ENCODE measurements at places on chromosomes 2 and 18. TPM values are rescaled to one million over a fixed set of nuclear protein-coding genes. Genes with fewer than 3 reads are reported as not detected.

PSMA8 gene
- total RNA-seq = not detected

TFPI gene
- total RNA-seq = 8.9 TPM

VWC2L gene
- not detected for total RNA-seq

KYNU gene
- 177 TPM for total RNA-seq

IL36RN gene
- total RNA-seq = not detected

CSRNP3 gene
- total RNA-seq = 6.5 TPM

HADHB gene
- 127 TPM for total RNA-seq

SH3BP4 gene
- total RNA-seq = 32.3 TPM

PRKAG3 gene
- total RNA-seq = not detected

LIPG gene
- 0.67 TPM for total RNA-seq

SRD5A2 gene
- total RNA-seq = not detected

SPRED2 gene
- total RNA-seq = 10.8 TPM

MAP3K19 gene
- total RNA-seq = not detected

TSGA10 gene
- total RNA-seq = 4.0 TPM

CFAP65 gene
- total RNA-seq = under 0.01 TPM

SLC4A3 gene
- 3.3 TPM for total RNA-seq

Data from melanocyte of skin (primary cell).